ENCODE measurements at places on chromosomes 3 and 15.

DNA sequence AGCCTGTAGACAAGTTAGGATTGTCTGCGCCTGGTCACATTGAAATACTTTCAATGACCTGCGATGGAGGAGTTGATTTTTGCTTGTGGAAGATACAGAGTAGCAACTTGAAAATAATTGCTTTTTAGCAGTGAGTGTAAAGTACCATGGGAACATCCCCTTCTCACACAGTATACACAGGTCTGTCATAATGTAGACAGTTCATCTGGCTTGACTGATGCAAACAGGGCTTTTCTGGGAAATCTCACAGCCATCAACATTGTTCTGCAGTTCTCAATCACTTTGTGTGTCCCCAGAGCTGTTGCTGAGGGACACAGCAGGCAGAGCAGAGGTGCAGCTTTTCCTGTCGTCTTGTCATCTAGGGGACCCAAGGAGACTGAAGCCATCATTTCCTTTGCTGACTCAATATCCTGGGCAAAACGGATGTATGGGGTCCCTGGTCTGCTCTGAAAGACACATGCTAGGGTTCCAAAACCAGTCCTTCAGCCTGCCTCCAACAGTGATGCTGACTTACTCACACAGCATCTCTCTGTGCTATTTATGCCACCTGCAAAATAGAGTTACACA lies 5.3 kb upstream of the REC114 start:
- no peak for DNase-seq

DNA sequence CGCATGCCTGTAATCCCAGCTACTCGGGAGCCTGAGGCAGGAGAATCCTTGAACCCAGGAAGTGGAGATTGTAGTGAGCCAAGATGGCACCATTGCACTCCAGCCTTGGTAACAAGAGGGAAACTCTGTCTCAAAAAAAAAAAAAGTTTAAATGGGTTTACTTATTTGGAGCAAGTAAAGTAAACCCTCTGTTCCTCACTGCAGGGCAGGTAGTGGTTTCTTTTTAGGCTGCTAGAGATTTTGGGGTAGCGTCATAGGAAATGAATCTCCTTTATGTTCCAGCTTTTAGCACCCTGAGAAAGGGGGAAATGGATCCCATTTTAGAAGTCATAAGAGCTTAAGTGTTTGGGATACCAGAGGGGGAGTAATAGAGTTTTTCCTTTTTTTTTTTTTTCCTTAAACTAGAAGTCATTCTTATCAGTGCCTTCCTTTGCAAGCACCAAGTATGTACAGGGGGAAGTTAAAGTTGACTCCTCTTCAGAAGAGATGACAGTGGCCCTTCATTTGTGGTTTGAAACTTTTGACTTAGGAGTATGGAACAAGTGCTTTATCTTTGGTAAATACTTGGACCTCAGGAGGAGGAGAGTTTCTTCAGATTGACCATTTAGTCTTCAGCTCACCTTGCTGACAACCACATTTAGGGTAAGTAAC lies 8.0 kb downstream of the PXK start:
- no peak for DNase-seq

DNA sequence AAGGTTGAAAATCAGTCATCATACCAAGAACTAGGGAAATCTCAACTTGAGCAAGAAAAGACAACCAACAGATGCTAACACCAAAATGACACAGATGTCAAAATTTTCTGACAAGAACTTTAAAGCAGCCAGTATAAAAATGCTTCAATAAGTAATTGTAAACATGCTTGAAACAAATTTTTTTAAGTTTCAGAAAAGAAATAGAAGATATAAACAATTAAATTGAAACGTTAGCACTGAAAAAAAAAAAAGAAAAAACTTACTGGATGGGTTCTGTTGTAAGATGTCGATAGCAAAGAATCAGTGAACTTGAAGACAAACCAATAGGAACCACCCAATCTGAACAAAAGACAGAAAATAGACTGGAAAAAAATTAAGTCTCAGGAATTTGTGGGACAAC lies 8.0 kb downstream of the MYD88 start:
- no peak for DNase-seq

DNA sequence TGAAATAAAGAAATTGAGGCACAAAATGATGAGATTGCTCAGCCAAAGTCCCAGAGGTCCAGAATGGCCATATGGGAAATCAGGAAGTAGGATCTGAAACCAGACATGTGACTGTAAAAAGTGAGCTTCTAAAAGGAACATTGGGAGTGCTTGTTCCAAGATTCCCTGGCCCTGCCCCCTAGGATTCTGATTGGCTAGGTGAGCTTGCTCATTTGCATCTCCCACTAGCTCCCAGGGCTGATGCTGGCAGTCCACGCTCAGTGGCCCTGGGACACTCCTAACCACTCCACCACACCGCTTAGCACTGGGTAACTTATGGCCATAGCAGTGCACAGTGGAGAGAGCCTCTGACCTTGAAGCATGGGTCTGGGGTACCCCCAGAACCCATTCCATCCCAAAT lies 326.7 kb downstream of the NTRK3 start:
- DNase-seq: no peak

DNA sequence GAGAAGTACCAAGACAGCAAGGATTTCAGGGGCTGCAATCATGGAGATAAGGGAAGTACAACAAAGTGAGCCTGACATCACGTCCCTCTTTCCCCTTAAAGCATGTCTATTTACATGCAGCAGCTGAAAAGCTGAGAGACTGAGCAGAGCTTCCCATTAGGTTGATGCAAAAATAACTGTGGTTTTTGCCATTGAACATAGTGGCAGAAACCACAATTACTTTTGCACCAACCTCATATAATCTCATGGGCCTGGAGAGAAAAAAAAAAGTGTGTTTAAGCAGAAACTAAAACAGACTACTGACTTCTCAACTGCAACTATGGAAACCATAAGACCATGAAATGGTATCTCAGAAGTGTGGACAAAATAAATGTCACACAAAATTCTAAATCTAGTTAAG lies 48.3 kb downstream of the CCDC12 start:
- DNase-seq: no peak

DNA sequence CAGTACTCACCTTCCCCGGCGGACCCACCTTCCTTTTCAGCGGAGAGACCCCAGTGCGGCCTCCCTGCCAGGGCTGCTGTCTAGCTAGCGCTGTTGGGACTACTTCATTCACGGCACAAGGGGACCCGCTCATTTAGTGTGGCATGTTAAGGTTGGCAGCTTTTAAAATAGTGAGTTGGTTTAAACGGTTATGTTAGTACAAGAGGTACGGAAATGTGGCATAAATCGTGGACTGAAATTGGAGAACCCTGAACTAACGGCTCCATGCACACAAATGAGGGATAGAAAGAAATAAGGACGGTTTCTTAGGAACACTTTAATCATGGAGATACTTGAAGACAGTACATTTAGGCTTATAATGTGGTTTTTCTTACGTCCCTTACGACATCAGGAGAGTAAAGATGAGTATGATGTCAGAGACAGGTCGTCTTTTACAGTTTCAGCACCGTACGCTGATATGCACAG lies 752 bp downstream of the CEP63 start:
- DNase-seq: no peak

GRCh38 chr15:82128401-82129148 lies 82.8 kb upstream of the MEX3B start:
- no peak for DNase-seq

- no peak for DNase-seq
Observed at GRCh38 chr3:13109516-13109915, 36.3 kb upstream of the IQSEC1 start.

DNA sequence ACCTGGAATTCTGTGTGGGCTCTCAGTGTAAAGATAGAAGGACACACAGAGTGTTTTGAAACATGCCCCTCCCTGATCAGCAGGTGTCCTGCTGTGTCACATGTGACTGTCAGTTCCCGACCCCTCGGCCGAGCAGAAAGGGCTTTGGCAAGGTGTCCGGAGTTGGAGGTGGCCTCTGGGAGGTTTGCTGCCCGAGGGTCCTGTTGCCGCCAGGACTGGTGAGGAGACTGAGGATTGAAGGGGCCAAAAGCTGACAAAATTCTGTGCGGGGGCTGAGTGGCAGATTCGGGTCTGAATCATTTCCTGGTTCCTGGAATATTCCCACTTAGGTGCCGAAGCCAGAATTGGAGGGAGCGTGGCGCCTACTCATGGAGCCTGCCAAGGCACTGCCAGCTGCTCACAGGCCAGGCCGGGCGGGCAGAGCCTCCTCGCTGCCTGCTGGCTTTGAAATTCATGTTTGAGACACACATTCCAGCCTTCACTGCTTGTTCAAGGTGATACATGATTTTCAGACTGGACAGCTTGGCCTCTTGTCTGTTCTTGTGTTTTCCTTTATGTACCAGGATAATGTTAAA lies 83.8 kb downstream of the APBA2 start:
- peak; percentile 63 for DNase-seq

DNA sequence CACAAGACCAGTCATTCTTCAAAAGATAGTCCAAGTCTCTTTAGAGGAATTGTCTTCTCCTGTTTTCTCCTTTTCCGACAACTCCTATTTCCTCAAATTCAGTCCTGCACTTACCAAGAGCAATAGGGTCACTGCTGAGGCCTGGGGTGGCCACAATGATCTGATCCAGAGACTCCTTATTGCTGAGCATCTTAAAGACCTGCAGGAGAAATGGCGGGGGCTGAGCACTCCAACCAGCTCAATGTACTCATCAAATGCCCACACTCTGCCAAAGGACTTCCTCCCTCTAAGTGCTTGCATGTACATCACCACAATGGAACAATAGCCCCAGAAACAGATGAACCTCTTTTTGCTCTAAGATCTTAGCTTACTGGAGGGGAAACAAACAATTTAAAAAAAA lies 9.6 kb downstream of the UBL7 start:
- no peak for DNase-seq

DNA sequence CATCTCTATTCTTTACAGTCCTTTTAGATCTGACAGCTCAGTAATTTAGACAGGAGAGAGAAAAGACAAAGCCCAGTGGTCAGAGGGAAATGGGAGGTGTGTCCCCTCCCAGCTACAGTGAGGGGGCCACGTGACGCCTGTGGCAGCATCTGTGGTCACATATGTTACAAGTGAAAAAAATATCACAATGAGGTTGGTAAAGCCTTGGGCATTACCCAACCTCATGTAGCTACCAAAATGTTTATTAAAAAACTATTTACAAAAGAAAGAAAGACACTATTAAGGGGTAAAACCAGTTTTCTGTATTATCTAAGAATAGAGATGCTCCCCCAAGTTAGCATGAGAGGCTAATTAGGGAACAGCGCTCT lies 42.9 kb upstream of the PLCL2 start:
- no peak for DNase-seq

DNA sequence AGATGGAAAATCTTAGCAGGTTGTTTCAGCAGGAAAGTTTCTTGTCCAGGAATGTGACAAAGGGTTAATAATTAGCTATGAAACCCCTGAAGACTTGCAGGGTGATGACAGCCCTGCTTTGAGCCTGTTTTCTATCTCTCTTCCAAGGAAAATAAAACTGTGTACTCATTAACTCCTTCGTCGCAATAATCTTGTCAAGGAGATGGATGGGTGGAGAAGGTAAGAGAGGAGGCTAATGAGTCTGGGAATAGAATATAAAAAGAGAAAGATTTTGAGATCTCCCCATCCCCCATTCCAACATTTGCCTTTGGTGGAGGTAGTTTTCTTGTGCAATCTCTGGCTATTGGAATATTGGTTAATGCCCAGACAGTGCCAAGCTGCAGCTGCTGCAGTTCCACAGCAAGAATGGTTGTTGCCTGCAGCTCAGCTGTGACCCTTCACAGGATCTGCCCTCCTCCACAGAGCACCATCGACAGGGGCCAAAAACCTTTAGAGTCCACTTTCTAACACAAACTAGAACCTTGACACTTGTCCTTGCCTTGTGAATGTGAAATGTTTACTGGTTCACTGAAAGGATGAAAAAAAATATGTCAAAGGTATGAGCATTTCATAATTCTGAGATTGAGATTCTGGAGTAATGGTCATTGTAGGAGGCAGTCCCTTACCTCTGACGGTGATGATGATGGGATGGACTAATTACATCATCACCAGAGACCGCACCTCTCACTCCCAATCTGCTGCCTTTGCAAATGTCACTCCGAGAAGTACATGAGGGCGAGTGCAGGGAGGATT lies 4.2 kb upstream of the LRIG1 start:
- no peak for DNase-seq

DNA sequence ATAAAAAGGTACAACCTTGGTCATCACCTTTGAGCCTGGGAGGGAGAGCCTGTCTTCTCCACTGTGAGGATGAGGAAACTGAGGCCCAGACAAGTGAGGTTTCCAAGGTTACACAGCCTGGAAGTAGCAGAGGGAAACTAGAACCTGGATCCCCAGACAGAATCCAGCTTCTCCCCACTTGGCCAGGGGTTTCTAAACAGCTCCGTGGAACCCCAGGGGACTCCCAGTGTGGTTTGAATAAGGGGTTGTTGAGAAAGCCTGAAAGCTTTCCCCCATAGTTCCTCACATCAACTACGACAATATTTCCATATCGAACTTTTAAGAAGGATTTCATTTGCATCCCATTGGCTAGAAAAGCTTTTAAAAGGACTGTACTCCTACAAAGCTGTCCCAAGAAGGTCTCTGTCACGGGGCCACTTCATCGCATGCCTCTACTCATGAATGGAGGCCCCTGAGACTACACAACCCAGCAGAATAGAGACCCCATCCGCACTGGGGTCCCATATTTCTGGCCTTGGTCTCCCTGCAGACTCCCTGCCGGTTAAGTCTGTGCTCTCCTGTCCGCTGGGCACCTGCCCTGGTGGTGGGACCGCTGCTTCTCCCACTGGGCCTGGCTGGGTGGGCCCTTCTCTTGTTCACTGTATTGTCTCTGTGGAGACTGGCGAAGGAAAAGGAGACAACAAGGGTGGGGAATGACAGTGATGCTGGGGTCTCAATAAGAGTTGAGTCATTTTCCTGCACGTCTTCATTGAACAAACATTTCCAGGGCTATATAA lies 178.5 kb downstream of the SMAD6 start:
- no peak for DNase-seq

DNA sequence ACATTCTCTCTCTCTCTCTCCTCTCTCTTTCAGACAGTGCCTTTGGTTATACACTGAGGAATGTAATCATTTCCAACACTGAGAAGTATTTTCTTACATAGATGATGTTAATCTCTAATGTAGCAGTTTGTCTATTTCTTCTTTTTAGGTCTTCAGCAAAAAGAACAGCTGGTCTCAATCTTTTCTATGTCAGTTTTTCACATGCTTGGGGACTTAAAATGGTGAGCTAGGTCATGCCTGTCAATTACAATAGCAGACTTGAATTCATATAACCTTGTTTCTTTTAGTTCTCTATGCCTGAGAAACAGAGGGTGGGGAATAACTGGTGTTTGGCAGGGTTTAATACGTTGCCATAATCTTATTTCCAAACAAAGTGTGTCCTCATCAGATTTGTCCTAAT lies 786.2 kb downstream of the SQOR start:
- DNase-seq: no peak

All from cerebellar nuclear complex (tissue), 1 donor.